ENCODE measurements at places on chromosomes 16 and 17.
A peak's percentile ranks its signal among the peaks of the same experiment; 100 is the strongest.

DNA sequence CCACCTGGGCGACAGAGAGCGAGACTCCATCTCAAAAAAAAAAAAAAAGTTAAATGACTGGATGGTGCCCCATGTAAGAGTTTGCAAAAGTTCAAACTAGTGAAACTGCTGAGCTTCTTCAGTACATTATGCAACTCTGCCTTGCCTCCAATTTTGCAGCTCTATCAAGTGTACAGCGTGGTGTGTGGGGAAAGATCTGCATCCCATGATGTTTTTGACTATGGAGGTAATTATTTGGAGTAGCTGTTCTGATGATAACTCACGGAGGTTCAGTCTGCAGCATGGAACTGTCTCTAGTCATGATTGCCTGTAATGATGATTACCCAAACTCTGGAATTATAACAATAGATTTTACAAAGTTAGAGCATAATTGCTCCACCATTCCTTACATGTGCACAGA is 149.6 kb downstream of the PITPNC1 start:
- DNase-seq = no peak

DNA sequence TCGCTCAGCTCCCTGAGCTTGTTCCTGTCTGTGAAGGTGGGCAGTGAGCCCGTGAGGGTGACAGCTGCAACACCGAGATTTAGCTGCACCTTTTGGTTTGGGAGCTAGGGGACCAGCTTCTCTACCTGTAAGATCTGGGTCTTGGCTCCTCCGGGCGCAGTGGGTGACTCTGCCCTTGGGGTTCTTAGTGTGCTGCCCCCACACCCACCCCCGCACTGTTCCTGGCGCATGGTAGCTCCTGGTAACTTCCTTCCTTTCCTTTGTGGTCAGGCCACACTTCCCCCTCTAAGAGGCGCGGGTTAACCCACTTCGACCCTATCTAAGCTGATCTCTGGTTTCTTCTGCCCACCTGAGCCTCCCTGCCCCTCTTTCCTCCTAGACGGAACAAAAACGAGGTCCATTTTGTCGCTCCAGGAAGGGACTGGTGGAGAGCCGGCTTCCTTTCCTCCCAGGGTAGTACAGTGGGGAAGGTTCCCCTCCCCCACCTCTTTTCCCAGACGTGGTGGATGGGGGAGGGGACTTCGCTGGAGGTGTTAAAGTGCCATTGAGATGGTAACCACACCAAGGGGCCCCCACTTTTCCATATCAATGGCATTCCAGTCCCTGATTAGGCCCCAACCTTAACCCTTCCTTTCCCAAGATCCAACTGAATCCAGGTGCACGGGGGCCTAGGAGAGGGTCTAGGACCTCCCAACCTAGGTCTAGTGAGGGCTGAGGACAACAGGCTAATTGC is 4.6 kb upstream of the CLDN9 start:
- DNase-seq = no peak

- no peak for DNase-seq
These were observed 7.6 kb upstream of the PHF12 start for GRCh38 chr17:28958820-28959455.

DNA sequence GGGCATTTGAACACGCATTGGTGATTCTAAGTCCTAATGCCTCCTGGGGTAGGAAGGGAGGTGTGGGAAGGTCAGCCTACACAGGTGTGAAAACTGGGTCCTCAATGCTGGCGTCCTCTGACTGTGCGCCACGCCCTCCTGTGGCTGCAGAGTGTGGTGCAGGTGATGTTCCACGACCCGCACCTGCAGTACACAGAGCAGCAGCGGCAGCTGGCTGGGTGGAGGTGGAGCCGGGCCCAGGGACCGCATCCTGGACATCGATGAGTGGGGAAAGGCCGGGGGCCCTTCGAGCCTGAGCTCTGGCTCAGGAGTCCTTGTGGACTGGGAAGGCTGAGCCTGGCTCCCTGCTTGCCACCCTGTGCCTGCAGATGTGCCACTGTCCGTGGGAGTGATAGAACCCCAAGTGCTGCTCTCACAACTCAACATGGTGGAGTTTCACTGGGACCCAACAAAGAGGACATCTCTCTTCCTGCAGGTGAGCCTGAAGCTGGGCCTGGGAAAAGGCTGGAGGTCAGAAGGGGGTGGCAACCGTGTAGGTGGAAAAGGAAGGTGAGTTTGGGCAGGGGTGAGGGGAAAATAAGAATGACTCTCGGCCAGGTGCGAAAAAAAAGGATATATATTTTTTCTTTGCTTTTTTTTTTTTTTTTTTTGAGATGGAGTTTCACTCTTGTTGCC is 14.0 kb upstream of the STAC2 start:
- no peak for DNase-seq

GRCh38 chr17:21240369-21241055 is 12.7 kb downstream of the NATD1 start:
- DNase-seq = no peak

- DNase-seq = peak; percentile 80
These were observed 10.2 kb upstream of the EEF2K start for GRCh38 chr16:22195695-22196558.

- no peak for DNase-seq
These were observed 11.3 kb upstream of the RBFOX3 start for GRCh38 chr17:79622122-79622601.

GRCh38 chr16:78900044-78900811 is 700.3 kb downstream of the MAF start:
- no peak for DNase-seq

DNA sequence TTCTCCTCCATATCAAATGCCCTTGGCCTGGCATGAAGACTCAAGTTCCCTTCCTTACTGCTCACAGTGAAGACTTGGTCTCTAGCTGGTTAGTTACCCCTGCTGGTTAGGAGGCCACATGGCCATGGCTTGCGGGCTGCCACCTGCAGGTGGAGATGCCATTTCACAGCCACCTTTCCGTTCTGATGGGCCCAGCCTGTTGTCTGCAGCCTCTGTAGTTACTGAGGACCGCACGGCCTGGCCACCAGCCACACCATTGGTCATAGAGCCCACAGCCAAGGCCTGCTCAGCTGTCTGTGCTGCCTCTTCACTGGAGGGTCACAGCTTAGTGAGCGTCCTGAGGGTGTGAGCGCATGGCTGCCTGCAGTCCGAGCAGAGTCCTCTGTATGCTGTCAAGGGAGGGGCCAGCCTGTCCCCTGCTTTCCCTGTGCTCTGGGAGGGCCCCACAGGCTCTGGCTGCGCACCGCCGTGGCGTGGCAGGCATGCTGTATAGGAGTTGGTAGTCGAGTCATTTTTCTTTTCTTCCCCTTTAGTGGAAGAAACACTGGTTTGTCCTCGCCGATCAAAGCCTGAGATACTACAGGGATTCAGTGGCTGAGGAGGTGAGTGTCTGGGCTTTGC is 59.2 kb downstream of the PLD6 start:
- DNase-seq = no peak

DNA sequence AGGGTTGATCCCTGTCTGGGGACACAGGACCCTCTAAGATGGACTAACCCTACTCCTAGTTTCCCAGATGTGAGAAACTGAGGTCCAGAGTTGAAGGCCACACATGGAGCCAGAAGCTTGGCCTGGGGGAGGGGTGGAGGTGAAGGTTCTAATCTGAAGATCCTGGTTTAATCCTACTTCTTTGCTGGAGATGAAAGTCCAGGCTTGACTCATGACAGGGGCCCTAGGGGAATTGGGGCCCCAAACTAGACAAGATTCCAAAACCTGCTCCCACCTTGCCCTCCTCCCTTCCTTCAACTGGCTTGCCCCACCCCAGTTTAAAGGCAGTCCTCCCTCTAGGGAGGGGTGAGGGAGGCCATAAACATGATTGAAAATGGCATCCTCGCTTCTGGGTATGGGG is 21.6 kb downstream of the IGF2BP1 start:
- no peak for DNase-seq

DNA sequence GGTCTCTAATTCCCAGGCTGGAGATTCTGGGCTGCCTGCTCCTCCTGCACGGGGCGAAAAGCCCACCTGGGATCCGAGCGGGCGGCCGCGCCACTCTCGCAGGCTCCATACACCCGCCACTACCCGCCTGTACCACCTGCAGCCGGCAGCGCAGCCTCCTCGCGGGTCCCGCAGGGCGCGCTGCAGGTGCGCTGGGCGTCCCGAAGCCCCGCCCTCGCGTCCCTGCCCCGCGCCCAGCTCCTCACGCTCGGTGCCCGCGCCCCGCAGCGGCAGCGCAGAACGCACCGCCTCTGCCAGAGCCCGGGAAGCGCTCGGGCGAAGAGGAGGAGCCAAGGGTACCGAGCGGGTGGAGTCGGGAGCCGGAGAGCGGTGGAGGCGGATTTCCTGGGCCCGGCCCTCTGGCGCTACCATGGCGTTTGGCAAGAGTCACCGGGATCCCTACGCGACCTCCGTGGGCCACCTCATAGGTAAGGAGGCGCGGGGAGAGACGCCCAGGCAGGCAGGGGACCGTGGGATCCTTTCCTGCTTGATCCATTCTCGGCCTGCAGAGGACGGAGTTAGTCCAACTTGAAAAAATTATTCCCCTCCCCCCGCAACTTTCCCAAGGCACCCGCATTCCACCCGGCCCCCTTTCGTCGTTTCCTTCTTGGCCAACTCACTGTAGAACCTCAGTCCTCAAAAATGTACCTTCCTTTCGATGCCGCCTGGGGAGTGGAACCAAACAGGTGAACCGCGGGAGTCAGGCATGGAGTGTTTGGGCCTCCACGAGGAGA is at the start of gene TOM1L1:
Gene TOM1L1 (plus strand): TSS at position 396 of the 773 bp plus-strand sequence. CDS start 14 bp downstream, at position 410.
- DNase-seq = no peak

DNA sequence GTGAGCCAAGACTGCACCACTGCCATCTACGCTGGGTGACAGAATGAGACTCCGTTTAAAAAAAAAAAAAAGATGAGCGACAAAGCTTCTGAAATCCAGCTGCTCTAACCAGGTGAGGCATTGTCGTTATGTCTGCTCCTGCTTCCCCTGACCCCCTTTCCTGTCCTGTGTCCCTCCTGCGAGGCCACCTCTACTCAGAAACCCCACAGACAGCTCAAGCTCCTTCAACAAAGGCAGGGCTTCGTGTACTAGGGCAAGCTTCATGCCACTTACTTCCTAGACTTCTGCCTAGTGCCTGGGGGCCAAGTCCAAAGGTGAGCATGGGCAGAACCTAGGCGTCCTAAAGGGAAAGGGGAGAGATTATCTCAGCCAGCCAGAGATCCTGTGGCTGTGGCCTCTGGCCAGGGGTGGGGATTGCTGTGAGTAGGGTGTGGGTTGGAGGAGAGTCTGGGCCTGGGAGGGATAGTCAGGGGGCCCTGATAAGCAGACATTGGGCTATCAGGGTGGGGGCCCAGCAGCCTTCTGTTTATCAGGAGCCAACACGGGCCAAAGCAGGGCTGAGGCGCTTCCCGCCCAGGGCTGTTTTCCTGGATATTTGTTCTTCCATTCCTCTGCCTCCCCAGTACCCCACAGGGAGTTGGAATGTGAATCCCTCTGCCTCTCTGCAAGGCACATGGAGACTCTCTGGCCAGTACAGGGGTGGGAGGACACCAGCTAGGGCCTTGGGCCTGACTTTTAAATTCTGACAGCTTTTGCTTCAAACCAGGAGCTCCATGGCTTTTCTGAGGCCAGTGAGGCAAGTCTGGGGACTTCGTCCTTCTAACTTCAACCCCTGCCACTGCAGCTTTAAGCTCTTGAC is 10.4 kb downstream of the ERAL1 start:
- DNase-seq = no peak

GRCh38 chr17:385178-385835 is 32.7 kb upstream of the RPH3AL start:
- no peak for DNase-seq

GRCh38 chr17:9284884-9285283 is 263.6 kb downstream of the NTN1 start:
- no peak for DNase-seq

GRCh38 chr17:76685846-76686245 is 24.9 kb downstream of the MXRA7 start:
- DNase-seq = no peak

DNA sequence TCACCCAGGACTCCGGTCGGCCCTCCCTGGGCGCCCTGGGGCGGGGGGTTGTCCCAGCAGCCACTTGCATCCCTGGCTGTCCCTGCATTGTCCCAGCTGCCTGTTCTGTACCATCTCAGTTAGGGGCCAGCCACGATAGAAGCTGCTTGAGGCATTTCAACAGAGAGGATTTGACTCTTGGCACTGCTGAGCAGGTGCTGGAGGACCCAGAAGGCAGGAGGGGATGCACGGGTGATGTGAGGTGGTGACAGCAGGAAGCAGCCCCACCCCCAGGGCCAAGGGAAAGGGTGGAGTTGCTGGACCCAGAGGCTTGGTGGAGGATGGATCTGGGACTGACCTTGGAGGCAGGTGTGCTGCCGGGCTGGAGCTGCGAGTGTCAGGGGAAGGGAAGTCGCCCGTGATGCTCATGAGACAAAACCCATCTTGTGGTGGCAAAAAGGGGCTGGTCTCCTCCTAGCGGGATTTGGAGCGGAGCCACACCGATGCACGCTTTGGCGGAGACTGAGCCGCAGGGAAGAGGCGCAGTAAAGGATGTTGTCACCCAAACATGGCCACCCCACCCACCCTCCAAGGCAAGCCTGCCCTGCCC is 188.0 kb upstream of the GSE1 start:
- DNase-seq = no peak

- no peak for DNase-seq
These were observed 32.2 kb upstream of the CHMP6 start for GRCh38 chr17:80959330-80960036.

DNA sequence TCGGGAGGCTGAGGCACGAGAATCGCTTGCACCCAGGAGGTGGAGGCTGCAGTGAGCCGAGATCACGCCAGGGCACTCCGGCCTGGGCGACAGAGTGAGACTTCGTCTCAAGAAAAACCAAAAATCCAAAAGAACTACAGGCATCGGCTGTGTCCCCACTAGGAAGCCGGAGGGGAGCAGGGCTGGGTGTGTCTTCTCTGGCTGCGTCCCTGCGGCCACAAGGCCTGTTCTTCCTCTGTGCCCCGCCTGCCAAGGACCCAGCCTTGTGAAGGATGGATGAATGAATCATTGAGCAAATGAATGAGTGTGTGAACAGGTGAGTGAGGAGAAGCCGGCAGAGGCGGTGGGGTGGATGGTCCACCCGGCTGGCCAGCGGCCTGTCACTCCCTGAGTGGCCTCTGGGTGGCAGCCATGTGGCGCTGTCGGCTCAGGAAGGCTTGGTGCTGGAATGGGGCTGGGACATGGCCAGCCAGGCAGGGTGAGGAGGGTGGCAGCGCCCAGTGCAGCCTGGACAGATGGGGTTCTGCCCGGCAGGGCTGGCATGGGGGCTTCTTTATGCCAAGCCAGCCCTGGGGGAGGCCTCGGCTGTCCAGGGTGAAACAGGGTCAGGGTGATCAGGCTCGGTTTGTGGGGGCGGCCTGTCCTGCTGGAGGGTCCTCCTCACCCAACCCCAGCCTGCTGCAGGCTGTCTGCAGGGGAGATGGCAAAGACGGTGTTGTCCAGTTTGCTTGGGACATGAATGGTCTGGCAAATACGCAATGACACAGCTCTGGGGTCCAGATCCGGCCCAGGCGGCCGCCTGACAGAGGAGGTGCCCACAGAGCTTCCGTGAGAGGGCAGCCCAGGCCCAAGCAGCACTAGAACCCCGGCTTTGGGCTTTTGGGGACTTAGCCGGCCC is 21.7 kb downstream of the SLC25A10 start:
- DNase-seq = no peak

DNA sequence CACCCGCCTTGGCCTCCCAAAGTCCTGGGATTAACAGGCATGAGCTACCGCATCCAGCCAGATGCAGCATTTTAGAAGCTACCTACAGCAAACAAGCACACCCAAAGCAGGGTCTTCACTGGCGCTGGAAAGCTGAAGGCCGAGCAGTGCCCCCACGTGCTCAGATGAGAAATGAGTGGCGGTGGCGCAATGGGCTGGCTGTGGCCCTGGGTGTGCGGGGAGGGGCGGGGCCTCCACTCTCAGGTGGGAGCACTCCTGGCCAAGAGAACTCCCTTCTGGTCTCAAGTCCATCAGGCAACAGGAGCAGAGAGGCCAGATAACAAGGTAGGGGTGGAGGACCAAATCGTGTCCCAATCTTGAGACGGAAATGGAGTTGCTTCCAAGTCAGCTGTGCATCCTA is 12.1 kb downstream of the TMEM11 start:
- no peak for DNase-seq

GRCh38 chr17:68790931-68791330 is 164.3 kb downstream of the ABCA8 start:
- DNase-seq = no peak
